ENCODE measurements at places on chromosomes 2 and 18.

DNA sequence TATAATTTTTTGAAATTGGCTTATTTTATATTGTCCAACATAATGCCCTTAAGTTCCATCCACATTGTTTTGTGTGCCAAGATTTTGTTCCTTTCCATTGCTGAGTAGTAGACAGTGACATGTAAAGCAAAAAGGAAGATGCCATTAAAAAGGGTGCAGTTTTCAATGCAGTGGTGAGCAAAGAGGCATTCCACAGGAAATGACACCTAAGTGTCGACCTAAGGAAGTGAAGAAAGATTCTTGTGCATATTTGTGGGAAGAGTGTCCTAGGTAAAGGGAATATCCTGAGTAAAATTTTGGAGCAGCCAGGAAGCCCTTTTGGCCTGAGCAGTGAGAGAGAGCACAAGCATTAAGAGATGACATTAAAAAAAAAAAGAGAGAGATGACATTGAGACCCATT, 1099.9 kb downstream of the DPP10 start:
- DNase-seq = no peak

GRCh38 chr18:63578357-63578958, 8.7 kb upstream of the SERPINB13 start:
- peak; percentile 51 for DNase-seq

DNA sequence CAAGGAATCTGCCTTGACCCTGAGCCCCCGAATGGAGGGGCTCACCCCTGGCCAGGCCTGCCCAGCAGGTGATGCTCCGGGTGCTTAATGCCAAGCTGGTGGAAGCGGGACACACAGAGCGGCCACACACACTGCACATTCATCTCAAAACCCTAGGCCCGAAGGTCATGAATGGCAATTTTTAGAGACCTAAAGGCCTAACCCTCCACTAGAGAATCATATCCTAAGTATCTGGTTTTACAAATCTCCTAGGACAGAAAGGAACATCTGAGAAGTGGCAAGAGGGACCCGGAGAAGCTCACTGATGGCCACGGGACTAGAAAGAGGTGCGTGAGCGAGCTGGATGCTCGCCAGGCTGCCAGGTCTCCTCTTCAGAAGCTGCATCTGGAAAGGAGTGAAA, 38.3 kb downstream of the ST3GAL5 start:
- no peak for DNase-seq

- DNase-seq = no peak
Measured at GRCh38 chr18:48600046-48600445, 61.2 kb downstream of the CTIF start.

DNA sequence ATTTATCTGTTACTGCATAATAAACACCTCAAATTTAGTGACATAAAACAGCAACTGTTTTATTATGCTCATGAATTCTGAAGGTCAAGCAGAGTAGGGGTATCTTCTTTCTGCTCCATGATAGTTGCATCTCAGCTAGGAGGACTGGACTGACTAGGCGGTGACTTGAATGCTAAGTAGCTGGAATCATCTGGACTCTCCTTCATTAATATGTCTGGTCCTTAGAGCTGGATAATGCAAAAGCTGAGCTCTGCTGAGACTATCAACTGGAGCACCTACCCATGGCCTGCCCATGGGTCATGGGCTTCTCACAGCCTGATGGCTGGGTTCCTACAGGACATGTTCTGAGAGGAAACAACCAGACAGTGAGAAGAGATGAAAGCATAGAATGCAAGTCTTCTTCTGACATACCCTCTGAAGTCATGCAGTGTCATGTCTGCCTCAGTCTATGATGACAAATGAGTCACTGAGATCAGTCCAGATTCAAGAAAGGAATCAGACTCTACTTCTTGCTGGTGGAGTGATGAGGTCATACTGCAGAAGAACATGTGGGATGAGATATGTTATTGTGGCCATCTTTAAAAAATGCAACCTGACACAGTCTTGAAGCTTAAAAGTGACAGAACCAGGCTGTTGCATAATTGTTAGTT, 174.2 kb upstream of the OSR1 start:
- DNase-seq = no peak

DNA sequence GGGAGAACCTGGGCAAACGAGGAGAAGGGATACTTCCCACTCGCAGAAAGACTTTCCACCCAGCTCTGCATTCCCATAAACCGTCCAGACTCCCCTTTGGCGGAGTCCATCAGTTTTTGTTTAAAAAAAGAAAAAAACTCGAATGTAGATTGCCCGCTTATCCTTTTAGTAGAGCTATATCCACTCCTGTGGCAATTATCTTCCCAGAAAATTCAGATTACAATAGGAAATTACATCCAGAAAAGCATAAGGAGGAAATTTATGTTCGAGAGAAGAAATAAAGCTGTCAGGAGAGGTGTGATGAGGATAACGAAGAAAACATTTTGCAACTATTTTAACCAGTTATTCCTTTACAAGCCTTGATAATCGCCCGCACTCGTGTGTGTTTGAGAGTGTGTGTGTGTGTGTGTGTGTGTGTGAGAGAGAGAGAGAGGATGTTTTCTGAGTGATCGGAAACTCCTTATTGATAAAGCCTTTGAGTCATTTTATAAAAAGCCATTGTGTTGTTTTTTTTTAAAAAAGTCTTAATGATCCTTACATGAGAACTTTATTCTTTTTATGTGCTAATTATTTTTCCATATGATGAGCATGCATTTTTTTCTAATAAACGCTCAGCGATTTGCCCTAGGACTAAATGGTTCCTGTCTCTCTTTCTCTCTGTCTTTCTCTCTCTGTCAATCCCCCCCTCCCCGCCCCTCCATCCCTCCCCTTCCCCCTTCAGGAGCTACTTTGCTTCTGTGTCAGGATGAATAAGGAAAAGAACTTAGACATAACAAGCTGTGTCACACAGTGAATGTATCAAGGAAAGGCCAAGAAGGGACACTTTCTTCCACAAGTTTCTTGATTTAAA, 1.1 kb upstream of the PPP3R1 start:
- peak; percentile 65 for DNase-seq

- DNase-seq = no peak
Measured at GRCh38 chr2:240687741-240688552, 3.7 kb upstream of the AQP12A start.

GRCh38 chr2:217742841-217743240, 260.0 kb downstream of the TNS1 start:
- peak; percentile 58 for DNase-seq

DNA sequence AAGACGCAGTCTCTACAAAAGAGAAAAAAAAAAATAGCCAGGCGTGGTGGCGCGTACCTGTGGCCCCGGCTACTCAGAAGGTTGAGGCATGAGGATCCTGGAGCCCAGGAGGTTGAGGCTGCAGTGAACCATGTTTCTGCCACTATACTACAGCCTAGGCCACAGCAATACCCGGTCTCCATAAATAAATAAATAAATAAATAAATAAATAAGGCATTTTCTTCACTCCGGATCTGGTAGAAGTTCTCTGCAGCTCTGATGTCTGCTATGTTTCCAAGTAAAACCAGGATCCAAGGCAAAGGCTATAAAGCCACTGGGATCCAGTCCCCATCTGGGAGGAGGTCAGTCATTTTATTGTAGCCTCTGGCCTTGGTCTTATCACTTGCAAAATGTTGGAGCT, 15.5 kb downstream of the NFE2L2 start:
- no peak for DNase-seq

DNA sequence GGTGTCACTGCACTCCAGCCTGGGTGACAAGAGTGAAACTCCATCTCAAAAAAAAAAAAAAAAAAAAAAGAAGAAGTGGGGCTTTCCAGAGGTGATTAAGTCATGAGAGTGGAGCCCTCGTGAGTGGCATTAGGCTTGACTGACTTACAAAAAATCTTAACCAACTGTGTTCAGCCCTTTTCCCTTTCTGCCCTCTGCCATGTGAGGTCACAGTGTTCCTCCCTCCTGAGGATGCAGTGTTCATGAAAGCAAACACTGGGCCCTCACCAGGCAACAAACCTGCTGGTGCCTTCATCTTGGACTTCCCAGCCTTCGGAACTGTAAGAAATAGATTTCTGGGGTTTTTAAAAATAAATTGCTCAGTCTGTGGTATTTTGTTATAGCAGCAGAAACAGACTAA, 37.0 kb upstream of the METTL21A start:
- DNase-seq = no peak

GRCh38 chr2:226791487-226792081, 8.0 kb downstream of the IRS1 start:
- DNase-seq = peak; percentile 83

- DNase-seq = no peak
Measured at GRCh38 chr18:12287131-12287681, 20.8 kb upstream of the TUBB6 start.

DNA sequence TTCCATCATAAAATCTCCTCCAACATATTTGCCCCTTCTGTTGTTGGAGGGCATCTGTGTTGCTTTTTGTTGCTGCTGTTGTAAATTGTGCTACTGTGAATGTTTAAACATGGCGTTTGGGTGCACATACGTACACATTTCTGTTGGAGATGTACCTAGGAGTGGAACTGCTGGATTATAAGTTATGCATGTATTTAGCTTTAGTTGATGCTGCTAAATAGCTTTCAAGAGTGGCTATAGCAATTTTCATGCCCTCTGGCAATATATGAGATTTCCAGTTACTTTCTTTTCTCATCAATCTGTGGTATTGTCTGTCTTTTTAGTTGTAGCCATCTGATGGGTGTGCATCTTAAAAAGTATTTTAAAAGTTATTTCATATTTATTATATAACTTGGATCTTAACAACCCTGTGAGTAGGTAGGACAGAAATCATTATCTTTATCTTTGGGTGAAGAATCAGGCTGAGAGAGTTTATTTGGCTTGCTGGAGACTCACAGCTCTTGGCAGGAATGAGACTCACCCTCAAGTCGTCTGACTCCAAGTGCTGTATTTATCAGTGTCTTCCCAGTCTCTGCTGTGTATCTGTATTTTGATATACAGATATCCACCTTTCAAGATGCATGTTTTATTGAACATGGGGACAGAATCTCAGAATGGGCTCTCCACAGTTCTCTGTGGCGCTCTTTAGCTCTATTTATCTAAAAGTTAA, 16.9 kb downstream of the ZNF236 start:
- peak; percentile 4 for DNase-seq

DNA sequence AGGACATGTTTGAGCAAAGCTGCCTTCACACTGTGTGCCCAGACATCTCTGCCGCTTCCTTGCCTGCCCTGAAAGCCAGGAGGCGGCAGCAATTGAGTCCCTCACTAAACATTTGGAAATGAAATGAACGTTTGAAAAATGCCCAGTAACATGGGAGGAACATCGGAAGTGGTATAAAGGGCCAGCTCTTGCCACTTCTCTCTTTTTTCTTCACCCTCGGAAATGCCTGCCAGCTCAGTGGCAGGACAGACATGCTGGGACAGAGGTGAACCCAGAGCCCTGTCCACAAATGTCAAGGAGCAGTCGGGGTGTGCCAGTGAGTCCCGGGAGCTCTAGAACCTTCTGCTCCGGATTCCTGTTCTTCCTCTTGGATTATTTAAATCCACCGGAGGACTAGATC, 46.1 kb downstream of the TPGS2 start:
- no peak for DNase-seq

DNA sequence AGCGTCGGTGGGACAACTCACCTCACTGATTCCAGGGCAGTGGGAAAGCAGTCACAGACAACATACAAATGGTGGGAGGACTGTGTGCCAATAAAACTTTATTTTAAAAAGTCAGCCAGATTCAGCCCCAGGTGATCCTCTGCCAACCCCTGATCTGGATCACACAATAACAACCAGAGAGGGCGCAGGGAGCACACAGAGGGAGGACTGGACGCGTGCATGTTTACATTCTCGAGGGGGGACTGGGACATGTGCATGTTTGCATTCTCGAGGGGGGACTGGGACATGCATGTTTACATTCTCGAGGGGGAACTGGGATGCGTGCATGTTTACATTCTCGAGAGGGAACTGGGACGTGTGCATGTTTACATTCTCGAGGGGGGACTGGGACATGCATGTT, 209.5 kb downstream of the NDUFA10 start:
- no peak for DNase-seq

DNA sequence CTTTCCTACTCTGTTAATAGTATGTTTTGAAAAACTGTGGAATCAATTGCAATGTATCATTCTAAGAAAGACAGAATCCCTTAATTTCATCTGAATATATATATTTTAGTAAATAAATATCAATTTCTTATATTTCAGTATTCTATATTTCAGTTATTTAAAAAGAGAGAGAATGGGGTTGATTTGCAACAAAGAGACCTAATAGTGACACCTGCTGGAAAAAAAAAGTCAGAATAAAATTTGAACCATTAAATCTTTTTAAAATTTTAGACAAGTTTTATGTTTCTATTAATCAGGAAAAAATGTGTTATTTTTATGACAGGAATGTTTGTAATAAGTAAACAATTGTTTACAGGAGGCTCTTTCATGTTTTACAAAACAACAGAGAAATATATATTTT, 20.7 kb upstream of the CCNT2 start:
- DNase-seq = peak; percentile 17

DNA sequence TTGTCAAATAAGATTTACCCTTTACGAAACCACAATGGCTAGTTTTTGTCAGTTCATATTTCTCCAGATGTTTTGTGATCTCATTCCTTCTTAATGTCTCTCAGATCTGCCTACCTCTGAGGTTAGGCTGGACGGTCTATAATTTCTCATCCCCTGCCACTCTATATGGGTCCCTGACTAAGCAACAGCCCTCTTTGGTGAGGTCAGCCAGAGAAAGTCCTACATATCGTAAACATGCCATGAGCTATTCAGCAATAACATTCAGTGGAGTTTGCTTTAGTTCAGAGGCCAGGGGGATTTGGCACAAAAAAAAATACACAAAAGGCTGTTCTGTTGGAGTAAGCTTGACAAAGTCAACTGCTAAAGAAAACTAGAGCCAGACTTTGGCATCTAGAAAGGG, 192.1 kb upstream of the NCKAP5 start:
- no peak for DNase-seq

GRCh38 chr18:41645589-41646360, 309.3 kb upstream of the PIK3C3 start:
- no peak for DNase-seq

GRCh38 chr2:180405520-180405919, 398.4 kb upstream of the CWC22 start:
- no peak for DNase-seq

- DNase-seq = peak; percentile 7
Measured at GRCh38 chr2:121694398-121695170, 42.1 kb downstream of the NIFK start.

GRCh38 chr18:22094358-22094734, 75.0 kb upstream of the GATA6 start:
- DNase-seq = no peak

DNA sequence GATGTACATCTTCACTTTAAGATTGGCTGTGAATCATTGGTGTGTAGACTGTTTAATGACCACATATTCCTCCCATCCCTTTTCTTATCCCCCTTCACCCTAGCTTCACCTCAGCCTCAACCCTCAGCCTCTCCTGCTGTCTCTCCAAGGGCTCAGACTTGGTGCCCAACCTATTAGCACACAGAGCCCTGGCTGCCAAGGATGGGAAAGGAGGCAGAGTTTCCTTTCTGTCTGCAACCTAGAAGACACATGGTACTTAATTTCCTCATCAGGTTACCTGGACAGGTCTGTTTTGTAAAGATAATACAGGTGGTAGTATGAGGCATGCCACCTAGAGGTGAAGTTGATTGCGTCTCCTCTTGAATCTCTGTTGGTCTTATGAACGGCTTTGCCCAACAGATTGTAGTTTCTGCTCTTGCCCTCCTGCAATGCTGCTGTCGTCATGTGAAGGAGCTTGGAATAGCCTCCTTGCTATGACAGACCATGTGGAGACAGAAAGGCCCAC, 44.5 kb upstream of the RMND5A start:
- DNase-seq = no peak
